ENCODE measurements at places on chromosomes 2 and 18.

DNA sequence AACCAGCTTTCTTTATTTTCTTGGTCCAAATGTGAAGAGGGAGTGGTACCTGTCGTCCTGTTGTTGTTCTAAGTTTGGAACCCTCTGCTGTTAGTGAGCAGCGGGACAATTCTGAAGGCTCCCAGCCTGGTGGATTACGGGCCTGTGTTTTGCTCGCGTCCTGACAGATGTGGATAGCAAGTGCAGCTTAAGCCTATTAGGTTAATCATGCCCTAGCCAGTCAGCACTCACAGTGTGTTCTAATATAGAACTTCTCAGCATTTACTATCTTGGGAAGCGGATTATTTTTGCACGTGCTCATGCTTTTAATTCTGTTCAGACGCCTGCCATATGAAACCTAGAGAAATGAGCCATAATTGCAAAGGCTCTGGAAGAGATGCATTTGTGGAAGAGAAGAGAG, at the start of gene PCARE:
PCARE (minus strand) TSS at position 113 of the 400 bp plus-strand sequence. CDS start 262 bp downstream, outside the sequence.
- DNase-seq, result no peak

- DNase-seq, result no peak
These were observed 37.2 kb upstream of the SLC35G4 start for GRCh38 chr18:11572201-11572600.

GRCh38 chr2:182650704-182651103, 65.4 kb upstream of the DNAJC10 start:
- peak; percentile 44 for DNase-seq

DNA sequence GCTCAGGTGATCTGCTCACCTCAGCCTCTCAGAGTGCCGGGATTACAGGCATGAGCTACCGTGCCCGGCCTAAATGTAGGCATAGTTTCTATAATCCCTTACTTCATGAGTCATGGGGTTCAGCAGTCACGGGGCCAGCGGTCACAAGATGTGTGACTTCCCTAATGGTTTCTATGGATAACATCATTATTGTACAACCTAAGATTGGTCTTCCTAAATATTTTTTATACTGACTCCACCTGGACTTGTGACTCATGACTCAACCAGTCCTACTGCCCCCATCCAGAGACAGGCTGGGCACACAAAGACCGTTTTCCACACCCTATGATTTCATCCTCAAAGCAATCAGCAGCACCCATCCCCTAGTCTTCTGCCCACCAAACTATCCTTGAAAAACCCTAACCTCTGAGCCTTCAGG, 15.9 kb downstream of the FAM210A start:
- DNase-seq, result no peak

GRCh38 chr2:176445956-176446355, 176.7 kb downstream of the MTX2 start:
- DNase-seq, result no peak

DNA sequence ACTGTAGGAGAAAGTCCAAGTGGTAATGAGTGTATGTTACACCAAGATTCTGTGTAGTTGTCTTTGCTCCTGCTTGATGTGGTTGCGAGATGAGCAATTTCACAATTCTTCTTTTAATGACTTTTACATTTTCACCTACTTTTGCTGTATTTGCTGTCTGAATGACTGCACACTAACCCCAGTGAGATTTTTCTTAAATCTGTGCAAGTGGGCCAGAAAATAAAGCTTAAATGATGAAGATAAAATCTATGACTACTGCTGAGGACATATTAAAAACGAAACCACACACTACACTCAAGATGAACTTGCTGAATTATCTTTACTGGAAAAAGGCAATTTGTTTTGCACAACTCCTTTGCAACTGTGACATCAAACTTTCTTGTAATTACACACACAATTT, 4.1 kb downstream of the LDAH start:
- DNase-seq, result no peak

- no peak for DNase-seq
These were observed 201.5 kb upstream of the ITGA4 start for GRCh38 chr2:181255651-181256050.

DNA sequence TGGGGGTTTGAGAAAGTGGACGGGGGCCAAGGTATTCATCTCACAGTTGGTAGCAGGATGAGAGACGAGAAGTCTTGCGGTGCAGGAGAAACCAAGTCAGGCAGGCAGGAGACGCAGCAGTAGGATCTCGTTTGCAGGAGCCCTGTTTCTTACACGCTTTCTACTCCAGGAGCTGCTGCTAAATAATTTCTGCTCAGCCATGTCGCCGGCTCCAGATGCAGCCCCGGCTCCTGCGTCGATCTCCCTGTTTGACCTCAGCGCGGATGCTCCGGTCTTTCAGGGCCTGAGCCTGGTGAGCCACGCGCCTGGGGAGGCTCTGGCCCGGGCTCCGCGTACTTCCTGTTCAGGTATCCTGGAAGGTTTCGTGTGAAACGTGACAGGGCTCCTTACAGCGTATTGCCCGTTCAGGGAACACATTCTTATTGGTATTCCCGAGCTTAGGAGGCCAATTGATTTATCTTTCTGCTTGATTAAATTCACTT, 494 bp downstream of the ANKZF1 start:
- DNase-seq, result no peak

GRCh38 chr2:161980976-161981375, 93.0 kb downstream of the DPP4 start:
- DNase-seq, result no peak

DNA sequence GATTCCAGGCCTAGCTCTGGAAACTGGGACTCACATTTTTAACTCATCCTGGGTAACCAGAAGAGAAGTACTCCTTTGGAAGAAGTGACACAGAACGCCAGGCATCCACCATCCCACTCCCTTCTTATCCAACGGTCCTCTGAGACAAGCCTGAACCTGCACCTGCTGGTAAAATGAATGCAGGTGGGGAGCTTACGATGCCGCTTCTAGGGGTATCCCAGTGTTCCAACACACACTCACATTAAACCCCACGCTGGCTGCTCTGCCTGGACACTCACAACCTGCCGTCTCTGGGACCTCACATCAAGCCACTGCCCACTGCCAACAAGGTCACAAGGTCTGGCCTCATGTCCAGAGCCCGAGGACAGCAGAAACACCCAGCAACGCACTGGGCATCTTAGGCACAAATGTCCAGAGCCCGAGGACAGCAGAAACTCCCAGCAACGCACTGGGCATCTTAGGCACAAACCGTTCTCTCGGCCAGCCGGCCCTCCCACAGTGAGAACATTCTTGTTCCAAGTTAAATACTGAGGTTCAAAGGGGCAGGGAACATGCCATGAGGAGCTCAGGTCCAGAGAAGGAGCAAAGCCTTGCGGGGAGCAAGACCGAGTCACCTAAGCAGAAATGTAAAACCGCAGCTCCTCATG, 9.9 kb downstream of the SLC66A2 start:
- DNase-seq, result no peak

- DNase-seq, result no peak
These were observed 217.0 kb upstream of the UBE2E3 start for GRCh38 chr2:180763263-180763989.

- no peak for DNase-seq
These were observed 6.7 kb upstream of the ADCY3 start for GRCh38 chr2:24926602-24927252.

- DNase-seq, result no peak
These were observed 3.9 kb downstream of the ASIC4 start for GRCh38 chr2:219517954-219518778.

DNA sequence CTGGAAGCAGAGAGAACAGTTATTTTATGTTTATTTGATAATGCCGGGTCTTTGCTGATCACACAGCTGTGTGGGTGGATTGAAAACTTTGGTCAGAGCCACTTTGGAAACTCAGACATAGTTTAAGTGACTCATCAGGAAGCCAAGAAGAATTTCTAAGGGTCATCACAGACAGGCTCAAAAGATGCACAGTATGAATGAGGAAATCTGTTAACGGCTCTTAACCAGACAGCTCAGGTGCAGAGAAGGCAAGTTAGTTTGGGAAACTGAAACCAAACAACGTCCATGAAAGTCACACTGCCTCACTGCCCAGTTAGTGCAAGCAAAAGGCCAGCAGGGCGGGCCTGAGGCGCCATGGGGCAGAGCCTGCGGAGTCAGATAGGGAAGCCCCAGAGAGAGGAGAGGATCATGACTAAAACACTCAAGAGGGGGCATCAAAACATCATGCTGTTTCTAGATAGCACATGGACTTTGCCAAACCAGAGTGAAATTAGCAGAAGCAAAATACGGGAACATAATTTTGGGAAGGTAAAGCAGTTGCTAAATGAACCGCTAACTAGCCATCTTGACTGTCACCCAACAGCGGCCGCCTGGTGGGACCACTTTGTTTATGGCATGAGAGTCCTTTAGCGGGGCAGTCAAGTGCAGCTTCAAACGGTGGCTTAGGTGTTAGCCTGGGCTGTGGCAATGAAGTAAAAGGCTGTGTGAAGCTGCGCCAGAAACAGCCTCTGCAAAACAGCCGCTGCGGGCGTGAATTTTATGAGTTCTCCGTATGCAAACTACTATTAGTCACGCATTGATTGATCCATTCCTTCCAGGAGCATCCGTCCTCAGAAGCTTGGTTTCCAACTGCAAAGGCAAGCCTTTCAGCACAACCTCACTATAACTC, 101.2 kb downstream of the KCTD18 start:
- peak; percentile 49 for DNase-seq

DNA sequence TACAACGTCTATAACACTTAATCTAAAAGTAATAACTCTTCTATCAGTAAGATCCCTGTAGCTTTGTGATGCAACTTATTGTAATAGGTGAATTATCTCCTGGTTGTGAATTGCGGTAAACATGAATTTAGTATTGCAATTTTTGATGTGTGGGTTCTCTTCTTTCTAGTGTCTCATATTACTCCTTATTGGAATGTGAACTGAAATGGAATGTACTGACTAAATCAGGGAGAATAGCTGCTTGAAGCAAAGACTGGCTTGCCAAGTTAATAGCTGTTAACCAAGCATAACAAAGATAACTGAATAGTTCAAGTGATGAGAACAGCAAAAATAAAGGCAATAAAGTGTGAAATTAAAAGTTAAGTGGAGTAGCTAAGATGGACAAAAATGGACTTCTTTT, 60.5 kb upstream of the TFPI start:
- peak; percentile 51 for DNase-seq

GRCh38 chr2:122388208-122388607, 632.8 kb downstream of the TSN start:
- no peak for DNase-seq

DNA sequence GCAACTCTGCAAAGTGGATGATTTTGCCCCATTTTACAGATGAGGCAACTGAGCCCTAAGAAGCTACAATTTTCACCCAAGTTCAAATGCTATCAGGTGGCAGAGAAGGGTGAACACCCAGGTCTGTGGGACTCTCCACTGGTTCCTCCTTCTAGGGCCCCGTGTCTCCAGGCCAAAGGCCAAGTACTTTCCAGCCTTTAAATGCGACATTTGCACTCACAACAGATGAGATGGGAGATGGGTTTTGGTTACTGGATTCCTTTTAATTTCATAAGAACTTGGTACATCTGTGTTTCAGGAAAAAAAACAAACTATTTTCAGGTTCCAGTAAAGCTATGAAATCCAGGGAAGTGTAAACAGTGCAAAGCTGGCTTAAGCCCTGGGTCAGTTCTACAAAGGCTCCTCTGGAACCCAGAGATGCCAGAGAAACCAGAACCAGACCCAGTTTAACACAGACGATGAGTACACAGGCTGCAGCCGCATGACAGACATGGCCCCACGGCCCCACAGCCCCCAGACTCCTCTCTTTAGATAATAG, 361.7 kb downstream of the ANAPC1 start:
- DNase-seq, result peak; percentile 46

DNA sequence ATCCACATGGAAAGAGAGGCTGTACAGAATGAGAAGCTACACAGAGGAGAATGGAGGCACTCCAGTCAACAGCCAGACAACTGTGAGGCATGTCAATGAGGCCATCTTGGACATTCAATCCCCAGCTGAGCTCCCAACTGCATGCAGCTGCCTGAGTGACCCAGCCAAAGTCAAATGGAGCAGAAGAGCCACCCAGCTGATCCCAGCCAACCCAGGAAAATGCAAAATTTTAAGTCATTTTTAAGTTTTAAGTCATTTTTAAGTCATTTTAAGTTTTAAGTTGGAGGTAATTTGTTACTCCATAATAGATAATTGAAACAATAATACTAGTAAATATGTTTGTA, 63.6 kb downstream of the RBMS1 start:
- DNase-seq, result no peak

GRCh38 chr18:72542984-72543356, 1.2 kb downstream of the CBLN2 start:
- no peak for DNase-seq

GRCh38 chr18:26777351-26778053, 88.0 kb downstream of the AQP4 start:
- no peak for DNase-seq

All from AG09309 (cell line).